ENCODE measurements at places on chromosomes 5 and 9.

DNA sequence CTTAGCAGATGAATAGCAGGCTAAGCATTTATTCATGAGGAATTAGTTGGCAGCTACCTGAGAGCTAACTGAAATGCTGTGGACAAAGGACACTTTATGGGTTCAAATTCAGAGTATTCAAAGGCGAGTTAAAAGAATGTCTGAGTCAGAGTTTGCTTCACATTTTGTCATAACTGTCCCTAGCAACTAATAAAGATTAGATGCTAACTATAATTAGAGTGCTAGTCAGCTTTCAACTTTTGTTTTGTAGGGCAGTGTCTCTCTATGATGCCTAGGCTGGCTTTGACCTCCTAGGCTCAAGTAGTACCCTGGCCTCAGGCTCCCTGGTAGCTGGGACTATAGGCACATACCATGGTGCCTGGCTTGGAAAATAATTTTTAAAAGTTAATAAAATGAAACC lies 4.6 kb downstream of the SMC5 start:
- no peak for DNase-seq

- DNase-seq, result no peak
Observed at GRCh38 chr9:38373679-38374078, 18.8 kb upstream of the ALDH1B1 start.

- no peak for DNase-seq
Observed at GRCh38 chr5:116492016-116492623, 82.5 kb downstream of the SEMA6A start.

DNA sequence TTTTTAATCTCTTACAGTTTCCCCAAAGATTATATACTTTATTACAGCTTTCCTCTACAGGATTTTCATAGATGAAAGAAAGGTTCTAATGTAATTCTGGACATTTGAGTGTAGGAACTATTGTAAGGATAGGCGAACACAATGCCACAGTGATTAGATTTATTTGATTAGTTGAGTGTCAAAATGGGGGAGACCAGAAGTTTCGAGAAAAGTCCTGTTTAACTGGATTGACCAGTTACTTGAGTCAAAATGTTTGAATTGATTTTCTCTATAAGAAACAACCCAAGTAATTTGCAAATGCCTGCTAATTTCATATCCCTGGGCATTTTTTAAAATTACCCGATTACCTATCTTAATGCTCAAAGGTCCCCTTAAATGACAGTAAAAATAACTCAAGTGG lies 50.6 kb downstream of the SMARCA2 start:
- no peak for DNase-seq

DNA sequence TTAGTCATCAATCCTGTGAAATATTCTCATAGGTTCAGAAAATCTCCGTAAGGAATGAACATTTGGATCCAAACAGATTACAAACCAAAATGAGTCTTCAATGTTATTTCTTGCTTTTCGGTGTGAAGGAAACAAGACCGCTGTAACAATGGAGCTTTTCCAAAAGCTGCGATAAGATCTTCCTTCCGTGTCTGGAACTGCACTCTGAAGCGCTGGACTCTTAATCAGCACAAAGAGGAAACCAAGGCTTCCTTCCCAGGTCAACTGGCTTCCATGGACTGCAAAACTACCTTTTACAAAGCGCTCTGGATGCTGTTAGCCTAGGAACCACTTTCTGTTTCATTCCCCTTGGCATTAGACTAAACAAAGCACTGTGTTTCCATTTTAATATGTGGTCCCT lies 137.9 kb upstream of the BASP1 start:
- DNase-seq, result no peak

- DNase-seq, result no peak
Observed at GRCh38 chr5:144525000-144525399, 354.3 kb downstream of the KCTD16 start.

GRCh38 chr9:92349771-92350739 lies 24.3 kb downstream of the CENPP start:
- DNase-seq, result no peak

GRCh38 chr5:176593273-176593869 lies 16.6 kb downstream of the GPRIN1 start:
- DNase-seq, result no peak

DNA sequence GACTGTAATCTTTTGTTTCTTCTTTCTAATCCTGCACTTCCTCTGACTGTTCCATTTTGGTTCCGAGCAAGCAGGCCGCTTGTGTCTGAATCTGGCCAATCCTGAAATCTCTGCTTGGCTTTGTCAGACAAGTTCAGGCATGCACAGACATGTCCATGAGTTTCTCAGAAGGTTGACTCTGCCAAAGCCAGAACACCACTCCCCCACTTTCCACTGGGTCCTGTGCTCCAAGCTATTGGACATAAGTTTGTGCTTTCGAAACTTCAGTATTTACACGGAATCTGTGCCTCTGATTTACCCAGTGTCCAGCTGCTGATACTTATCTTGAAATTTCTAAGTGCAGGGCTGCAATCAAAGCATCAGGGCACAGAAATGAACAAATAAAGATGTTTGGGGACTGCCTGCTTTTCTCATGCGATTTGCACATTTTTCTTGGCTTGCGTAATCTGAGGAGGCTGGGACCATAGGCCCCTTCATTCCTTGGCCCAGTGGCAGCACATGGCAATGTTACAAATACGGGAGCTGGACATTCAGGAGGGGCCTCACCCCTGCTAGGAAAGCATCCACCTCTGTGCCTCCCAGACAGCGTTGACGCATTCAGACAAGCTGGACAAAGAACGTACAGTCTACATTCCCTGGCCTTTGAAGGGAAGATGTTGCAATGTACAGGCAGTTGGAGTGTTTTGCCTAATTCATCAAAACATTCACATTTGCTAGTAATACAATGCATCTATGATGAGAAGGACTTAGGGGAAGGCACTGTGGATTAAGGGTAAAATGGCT lies 209.2 kb upstream of the PAPPA start:
- DNase-seq, result no peak

GRCh38 chr9:4592886-4593285 lies 69.2 kb upstream of the PLPP6 start:
- no peak for DNase-seq

GRCh38 chr5:122699201-122699600 lies 75.7 kb upstream of the SNX2 start:
- DNase-seq, result no peak

GRCh38 chr9:111179577-111179976 lies 141.3 kb upstream of the LPAR1 start:
- DNase-seq, result no peak

DNA sequence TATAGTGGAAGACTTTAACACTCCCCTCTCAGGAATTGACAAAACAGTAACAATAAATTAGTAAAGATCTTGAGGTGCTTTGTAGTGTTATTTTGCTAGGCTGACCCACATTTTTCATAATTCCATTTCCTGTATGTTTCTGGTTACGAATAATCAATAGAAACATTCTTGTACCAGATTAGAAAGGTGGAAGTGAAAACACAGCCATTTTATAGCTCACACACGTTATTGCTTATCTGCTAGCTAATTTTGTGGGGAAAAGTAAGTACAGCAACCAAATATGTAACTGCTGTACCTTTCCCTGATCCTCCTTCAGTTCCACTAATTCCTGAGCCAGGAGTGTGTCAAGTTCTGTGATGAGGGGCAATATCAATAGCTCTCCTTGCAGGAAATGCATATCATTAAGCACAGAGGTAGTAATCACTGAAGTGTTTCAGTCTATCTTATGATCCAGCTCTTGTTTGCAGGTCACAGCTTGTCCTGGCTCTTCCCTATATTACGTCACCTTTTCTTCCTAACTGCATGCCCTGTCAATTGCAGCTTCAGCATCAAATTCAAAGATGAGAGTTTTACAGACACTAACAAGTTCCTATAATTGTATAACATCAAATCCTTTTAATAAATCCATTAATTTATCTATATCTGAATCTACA lies 59.4 kb downstream of the MINAR2 start:
- DNase-seq, result no peak

DNA sequence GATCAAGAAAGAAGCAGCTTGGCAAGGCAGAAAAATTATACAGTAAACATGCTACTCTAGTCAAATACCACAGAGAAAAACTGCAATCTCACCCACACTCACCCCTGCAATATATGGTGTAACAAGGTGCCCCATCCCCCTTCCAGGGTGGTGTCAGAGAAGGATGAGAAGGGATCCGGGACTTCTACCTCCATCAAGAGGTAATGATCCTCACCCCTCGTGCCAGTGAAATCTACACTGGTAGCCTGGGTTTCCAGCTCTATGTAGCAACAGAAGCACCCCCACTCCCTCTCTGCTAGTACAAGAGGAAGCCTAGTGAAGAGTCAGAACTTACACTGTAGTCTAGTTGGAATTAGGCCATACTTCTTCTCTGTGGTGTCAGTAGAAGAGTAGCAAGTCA lies 18.9 kb downstream of the SLCO4C1 start:
- no peak for DNase-seq

DNA sequence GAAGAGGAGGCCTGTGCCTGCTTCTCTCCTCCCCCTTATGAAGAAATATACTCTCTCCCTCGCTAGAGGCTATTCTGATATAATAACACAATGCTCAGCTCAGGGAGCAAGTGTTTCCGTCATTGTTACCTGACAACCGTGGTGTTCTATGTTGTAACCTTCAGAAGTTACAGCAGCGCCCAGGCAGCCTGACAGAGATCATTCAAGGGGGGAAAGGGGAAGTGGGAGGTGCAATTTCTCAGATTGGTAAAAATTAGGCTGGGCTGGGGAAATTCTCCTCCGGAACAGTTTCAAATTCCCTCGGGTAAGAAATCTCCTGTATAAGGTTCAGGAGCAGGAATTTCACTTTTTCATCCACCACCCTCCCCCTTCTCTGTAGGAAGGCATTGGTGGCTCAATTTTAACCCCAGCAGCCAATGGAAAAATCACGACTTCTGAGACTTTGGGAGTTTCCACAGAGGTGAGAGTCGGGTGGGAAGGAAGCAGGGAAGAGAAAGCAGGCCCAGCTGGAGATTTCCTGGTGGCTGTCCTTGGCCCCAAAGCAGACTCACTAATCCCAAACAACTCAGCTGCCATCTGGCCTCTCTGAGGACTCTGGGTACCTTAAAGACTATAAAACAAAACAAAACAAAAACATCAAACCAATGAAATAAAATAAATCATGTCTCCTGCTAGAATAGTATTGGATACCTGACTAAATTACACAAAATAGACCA lies 1.3 kb downstream of the TMEM174 start:
- no peak for DNase-seq

DNA sequence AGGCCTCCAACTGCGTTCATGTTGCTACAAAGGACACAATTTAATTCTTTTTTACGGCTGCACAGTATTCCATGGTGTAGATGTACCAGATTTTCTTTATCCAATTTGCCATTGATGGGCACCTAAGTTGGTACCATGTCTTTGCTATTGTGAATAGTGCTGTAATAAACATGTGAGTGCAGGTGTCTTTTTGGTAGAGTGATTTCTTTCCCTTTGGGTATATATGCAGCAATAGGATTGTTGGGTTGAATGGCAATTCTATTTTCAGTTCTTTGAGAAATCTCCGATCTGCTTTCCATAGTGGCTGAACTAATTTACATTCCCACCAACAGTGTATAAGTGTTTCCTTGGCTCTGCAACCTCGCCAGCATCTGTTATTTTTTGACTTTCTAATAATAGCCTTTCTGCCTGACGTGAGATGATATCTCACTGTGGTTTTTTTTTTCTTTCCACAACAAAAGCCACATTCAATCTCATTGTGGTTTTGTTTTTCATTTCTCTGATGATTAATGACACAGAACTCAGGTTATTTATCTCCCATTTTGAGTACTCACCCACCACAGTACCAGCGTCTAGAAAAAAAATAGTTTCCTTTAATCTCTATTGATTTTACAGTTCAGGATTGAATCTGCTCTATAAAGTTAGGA lies 21.9 kb downstream of the ARRDC3 start:
- DNase-seq, result no peak

- DNase-seq, result no peak
Observed at GRCh38 chr9:30967476-30967875, 1417.0 kb upstream of the ACO1 start.

DNA sequence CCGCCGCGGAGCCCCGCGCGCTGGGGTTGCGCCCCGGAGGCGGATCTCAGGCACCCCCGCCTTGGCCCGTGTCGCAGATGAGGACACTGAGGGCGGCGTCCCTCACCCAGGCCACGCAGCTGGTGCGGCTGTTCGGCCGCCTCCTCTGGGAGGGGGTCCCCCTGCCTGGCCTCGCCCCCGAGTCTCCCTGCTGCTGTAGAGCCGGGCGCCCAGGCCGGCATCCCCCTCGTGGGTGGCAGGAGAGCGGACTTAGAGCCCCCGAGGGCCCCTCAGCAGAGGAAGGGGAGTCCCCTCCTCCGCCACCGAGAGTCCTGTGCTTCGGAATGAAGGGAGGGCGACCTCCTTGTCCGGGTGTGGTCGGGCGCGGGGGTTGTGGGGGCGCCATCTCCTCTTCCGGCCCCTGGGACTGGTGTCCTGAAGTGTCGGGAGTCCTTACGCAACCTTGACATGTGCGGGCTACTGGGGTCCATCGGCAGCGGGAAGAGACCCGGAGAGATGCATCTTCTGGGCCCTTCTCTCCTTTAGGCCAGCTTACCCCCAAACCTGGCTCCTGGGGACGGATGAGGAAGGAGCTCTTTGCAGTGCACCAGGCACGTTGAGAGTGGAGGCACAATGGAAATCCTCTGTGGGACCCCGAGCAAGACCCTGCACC lies 11.7 kb upstream of the EXOSC2 start:
- no peak for DNase-seq

DNA sequence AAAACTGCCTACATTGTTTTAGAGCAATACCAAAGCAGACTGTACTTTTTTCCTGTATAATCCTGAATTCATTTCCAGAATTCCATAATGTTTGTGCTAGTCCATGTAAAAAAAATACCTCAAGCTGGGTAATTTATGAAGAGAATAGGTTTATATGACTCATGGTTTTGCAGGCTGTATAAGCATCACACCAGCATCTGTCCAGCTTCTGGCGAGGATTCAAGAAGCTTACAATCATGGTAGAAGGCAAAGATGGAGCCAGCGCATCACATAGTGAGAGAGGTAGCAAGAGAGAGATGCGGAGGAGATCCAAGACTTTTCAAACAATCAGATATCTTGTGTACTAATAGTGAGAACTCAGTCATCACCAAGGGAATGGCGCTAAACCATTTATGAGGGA lies 280.3 kb upstream of the CDH9 start:
- DNase-seq, result no peak

- DNase-seq, result no peak
Observed at GRCh38 chr9:124206391-124206790, 51.4 kb upstream of the NEK6 start.

DNA sequence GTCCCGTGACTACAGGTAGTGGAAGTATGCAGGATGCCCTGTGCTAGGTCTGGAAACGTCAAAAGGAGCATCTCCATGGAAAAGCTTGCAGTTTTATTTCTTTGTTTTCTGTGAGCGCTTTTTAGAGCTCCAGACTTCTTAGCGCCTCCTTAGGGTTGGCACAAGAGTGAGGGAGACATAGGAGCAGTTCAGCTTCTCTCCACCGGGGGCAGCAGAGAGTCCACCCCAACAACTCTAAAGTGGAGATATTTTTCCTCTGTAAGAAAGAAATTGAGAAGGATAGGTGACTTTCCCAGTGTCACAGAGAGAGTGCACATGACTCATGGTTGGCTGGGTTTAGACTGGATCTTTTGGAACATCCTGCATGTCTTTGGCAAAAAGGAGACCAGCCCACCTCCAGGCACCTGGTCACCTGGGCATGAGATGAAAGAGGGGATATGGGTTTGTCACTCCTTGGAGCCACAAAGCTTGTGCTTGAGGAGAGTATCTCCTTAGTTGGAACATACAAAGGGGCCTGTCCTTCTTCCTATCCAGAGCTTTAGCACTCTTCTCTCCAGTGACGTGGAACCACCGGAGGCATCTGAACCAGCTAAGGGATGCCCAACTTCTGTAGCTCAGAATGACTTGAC lies 637.7 kb downstream of the SEMA5A start:
- no peak for DNase-seq

GRCh38 chr5:68953875-68954617 lies 139.8 kb upstream of the SLC30A5 start:
- DNase-seq, result no peak

GRCh38 chr5:2143088-2143487 lies 260.4 kb upstream of the IRX4 start:
- no peak for DNase-seq
